ENCODE measurements at places on chromosomes 2 and 18.

DNA sequence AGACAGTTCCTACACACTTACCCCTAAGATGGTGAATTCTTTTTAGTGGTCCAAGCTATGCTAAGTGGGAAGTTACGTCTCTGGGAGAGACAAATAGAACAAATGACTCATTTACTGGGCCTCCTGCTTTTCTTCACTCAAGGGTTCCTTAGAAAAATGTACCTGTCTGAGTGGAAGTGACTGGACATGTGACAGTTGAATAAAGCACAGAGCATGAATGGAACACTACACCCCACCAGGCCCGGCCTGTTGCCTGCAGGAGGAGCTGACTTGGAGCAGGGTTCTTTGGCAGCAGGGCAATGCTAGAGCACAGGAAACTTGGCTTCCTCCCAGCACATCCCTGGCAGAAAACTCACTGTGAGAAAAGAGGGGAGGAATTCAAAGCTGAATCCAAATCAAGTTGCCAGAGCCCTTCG lies 451.0 kb upstream of the SETBP1 start:
- no peak for DNase-seq

DNA sequence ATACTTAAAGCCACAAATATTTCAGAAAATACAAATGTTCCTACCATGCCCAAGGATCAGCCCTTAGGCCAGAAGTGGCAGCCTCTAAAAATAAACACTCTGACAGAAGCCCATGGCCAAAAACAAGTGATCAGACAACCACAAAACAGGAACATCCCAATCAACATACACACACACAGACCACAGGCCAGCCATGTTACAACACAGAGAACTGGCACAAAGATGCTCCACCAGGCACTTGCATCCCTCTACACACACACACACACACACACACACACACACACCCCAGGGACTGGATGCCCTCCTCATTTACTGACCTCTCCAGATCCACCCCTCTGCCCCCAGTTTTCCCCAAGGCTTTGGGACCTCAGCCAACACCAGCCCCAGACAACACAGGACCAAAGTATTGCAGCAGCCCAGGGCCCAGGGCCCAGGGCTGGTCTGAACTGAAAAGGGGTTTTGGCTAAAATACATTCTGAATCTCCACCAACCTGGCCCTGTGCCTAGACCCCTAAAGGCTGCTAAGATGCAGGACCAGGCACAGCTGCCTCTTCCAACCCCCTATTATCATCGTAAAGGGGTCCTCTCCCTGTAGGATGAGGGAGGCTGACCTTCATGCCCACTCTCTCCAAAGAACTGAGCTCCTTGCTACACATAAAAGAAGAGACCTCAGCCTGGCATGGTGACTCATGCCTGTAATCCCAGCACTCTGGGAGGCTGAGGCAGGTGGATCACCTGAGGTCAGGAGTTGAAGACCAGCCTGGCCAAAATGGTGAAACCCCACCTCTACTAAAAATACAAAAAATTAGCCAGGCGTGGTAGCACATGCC lies 151.4 kb downstream of the TNS1 start:
- no peak for DNase-seq

DNA sequence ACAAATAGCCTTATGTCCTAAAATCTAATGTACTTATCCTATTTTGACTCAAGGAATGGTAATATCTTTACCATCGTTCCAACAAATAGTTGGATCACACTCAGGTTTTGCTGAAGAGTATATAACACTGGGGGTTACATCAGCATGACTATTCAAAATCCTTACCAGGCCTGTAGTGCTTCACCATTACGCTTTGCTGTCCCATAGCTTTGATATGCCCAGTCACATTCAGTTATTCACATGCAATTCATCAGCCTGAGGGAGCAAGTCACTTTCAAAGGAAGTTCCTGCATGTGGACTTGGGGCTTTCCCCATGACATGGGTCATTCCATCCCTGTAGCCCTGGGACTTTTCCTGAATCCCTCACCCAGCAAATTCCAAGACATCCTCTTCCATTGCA lies 39.6 kb downstream of the FTCDNL1 start:
- DNase-seq = no peak

DNA sequence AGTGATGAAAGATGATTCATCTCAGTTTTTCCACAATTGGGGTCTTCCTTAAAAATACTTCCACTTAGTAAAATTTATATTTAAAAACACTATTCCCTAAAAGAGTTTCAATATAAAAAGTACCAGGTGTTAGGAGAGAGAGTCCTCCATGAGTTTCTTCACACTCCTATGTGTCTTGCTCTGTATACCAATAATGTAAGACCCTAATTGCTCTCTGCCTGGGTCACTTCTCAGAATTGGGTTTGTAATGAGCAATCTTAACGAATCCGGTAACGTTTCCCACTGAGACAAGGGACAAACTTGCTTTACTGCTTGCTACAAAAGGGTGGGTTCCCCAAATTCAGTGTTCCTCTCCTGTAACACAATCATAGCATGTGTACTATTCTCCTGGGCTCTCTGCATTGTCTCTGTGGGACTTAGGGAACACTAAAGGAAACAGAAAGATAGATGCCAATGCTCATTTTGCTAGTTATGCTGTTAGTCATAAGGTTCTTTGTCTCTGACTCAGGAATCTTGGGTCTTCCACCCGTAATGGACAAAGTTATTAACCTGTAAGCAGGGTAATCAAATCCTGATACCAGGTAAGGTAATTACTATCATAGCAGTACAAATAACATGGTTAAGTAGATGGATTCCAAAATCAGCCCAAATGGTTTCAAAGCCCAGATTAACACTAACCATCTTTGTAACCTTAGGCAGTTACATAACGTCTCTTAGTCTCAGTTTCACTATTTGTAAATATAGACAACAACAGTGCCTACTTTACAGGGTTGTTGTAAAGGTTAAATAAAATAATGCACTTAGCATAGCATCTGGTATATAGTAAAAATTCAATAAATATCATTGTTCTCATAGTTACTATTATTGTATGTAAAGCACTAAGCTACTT lies 46.3 kb downstream of the ITSN2 start:
- no peak for DNase-seq

GRCh38 chr2:19209575-19210341 lies 148.7 kb downstream of the OSR1 start:
- no peak for DNase-seq

DNA sequence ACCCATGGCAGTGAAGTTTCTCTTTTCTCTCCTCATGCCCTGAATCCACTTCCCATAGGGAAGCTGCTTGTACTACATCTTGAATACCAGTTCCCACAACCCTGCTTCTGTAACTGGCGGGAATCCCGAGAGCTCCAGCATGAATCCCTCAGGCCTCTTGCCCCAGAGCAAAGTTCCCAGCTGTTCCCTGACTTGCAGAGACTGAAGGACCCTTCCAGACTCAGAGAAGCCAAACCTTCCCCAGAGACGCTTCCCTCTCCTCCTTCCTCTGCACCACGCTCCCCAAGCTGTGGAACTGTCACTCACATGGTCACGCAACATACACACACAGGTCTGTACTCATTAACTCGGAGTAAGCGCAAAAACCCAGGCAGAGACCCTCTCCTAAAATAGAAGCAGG lies 26.4 kb downstream of the TRAPPC12 start:
- DNase-seq = no peak
